ENCODE measurements at places on chromosomes 3 and 15. TPM values are rescaled to one million over a fixed set of nuclear protein-coding genes. Genes with fewer than 3 reads are reported as not detected.
A peak's percentile ranks its signal among the peaks of the same experiment; 100 is the strongest.

Gene GOLGA8S
- total RNA-seq = 0.05 TPM

DNA sequence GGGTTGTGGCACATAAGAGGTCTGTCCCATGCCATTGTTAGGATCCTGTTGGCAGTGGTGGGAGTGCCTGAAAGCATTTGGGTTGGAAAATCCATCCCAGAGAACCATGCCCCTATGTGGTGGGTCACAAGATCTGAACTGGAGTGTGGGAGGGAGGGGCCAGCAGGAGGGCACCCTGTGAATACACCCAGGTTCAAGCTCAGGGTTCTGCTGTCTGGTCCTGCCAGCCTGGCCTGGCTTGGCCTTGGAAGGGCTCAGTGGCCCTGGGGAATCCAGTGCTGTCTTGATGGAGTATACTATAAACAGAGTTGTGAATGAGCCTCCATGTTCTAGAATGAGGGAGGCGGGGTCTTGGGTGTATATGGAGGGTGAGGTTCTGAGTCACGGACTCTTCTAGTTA is 11.8 kb downstream of the ANKDD1A start:
- H3K36me3 ChIP-seq = no peaks in the 10 kb centered on the region
- H3K27me3 ChIP-seq = no peaks in the 10 kb centered on the region
- no peak overlapping the region for H3K27ac ChIP-seq
- H3K4me1 ChIP-seq = no peaks in the 10 kb centered on the region
- no peak overlapping the region for H3K4me3 ChIP-seq

DNA sequence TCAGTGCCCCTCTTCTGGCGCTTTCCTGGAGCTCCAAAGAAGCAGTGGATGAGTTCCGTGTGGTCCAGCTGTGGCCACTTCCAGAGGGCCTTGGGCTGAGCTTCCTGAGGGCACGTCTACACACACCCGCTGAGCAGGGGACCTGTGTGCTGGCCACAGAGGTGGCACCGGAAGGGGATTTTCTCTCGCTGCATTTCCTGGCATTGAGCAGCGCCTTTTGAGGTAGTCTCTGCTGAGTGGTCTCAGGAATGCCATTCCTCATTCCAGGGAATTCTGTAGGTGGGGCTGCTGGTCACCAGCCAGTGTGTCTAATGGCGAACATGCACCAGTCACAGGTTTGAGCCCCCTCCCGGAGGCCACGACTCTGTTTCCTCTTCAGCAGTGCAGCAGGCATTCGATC is 48.1 kb downstream of the AMOTL2 start:
- H3K4me3 ChIP-seq = no peak overlapping the region
- H3K27me3 ChIP-seq = no peaks in the 10 kb centered on the region
- H3K36me3 ChIP-seq = no peaks in the 10 kb centered on the region

Gene TUSC7
- total RNA-seq = not detected

DNA sequence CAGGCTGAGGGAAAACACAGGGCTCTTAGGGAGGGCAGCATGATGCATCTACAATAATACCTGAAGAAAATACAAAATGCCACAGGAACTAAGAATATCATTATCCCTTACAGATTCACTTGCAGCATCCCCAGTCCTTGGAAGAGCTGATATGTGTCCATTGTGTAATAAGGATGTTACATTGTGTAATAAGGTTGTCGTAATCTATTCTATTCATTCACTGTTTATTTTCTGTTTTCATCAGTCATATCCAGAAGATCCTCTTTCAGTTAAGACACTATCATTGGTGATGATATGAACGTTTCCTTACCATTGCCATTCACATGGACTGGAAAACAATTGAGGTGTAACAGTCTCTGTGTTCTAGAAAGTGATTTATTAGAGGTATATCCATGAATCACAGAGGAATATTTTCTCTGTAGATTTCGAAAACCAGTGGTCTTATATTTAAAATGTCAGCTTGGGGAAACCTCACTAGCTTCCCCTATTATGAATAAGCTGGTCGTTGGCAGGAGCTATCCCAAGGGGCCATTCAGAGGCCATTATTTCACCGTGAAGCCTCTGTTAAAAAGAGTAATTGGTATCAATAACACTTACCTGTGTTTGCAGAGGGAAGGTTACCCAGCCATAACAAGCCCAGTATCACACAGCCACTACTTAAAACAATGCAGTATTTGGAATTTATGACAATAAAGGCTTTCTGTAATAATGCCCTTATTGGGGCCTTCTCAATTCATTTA is 241.1 kb downstream of the ZNF385D start:
- no peak for DNase-seq
- no peak overlapping the region for H3K27ac ChIP-seq
- no peaks in the 10 kb centered on the region for H3K4me1 ChIP-seq
- no peak overlapping the region for H3K4me3 ChIP-seq

GRCh38 chr3:134527037-134527436 is 41.2 kb downstream of the CEP63 start:
- H3K27me3 ChIP-seq = no peaks in the 10 kb centered on the region

GRCh38 chr3:42735019-42735418 is 32.4 kb upstream of the HHATL start:
- peak; percentile 26 for DNase-seq
- no peak overlapping the region for H3K4me3 ChIP-seq
- H3K27me3 ChIP-seq = no peaks in the 10 kb centered on the region
- H3K27ac ChIP-seq = no peak overlapping the region

- H3K4me1 ChIP-seq = no peaks in the 10 kb centered on the region
- no peak overlapping the region for H3K4me3 ChIP-seq
- H3K36me3 ChIP-seq = peaks cover 7% of the 10 kb centered on the region
- no peak for DNase-seq
- H3K27me3 ChIP-seq = no peaks in the 10 kb centered on the region
These were observed 40.9 kb downstream of the NR1D2 start for GRCh38 chr3:23985747-23986544.

DNA sequence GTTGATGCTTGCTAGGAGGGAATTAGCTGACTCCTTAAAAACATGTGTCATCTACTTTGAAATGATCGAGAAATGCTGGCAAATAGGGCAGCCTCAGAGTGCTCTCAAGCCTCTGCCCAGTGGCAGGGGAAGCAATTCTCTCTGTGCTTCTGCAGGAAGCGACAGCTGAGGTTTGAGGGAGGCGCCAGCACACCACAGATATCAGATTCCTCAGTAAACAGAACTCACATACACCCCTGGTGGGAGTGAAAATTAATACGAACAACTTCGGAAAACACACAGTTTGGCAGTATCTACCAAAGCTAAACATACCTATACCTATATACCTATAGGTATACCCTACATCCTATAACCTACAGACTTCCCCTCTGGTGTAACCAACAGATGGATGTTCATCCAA is 61.3 kb downstream of the NSMCE3 start:
- H3K27me3 ChIP-seq = peaks cover 2% of the 10 kb centered on the region
- H3K4me3 ChIP-seq = no peak overlapping the region
- no peaks in the 10 kb centered on the region for H3K4me1 ChIP-seq
- no peaks in the 10 kb centered on the region for H3K36me3 ChIP-seq

Gene CX3CR1
- total RNA-seq = not detected

DNA sequence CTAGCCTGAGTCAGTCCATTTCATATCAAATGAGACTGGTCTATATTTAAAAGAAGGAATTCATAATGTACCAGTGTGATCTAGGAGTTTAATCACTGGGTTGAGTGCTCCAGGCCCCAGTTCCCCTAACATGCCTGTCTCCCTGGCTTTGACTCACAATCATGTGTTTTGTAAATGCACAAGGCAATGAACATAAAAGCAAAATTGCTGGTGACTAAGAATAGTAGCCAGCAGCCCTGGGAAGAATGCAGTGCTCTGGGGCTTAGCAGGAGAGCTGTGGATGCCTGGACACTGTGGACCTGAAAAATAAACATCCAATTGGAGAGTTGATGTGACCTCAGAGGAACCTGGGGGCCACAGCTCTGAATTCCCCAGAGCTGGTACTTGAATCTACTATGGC is 50.3 kb downstream of the SYNPR start:
- H3K4me1 ChIP-seq = no peaks in the 10 kb centered on the region
- no peaks in the 10 kb centered on the region for H3K27me3 ChIP-seq
- H3K27ac ChIP-seq = no peak overlapping the region
- H3K4me3 ChIP-seq = no peak overlapping the region
- H3K36me3 ChIP-seq = no peaks in the 10 kb centered on the region

Gene SNTN
- total RNA-seq = not detected

GRCh38 chr3:100540791-100541334 is 48.4 kb downstream of the TMEM45A start:
- no peak overlapping the region for H3K4me3 ChIP-seq
- no peaks in the 10 kb centered on the region for H3K36me3 ChIP-seq
- peaks cover 9% of the 10 kb centered on the region for H3K4me1 ChIP-seq
- no peak for DNase-seq
- H3K27me3 ChIP-seq = no peaks in the 10 kb centered on the region

DNA sequence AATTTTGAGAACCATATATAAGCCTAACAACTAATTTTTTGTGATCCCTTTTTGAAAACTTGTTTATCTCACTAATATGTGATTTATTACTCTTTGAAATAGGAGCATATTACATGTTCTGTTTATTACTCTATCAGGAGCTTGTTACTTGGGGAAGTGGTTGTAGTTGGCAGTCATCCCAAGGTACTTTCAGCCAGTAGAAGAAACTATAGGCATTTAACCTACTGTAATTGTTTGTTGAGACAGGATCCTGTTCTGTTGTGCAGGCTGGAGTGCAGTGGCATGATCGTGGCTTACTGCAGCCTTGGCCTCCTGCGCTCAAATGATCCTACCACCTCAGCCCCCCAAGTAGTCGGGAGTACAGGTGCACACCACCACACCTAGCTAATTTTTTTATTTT is 195.6 kb downstream of the TCF12 start:
- no peak overlapping the region for H3K27ac ChIP-seq
- no peak overlapping the region for H3K4me3 ChIP-seq
- no peaks in the 10 kb centered on the region for H3K27me3 ChIP-seq

GRCh38 chr15:92619145-92620101 is 36.2 kb downstream of the FAM174B start:
- H3K27ac ChIP-seq = no peak overlapping the region
- no peaks in the 10 kb centered on the region for H3K4me1 ChIP-seq

- no peaks in the 10 kb centered on the region for H3K36me3 ChIP-seq
- DNase-seq = no peak
- H3K27ac ChIP-seq = no peak overlapping the region
- H3K27me3 ChIP-seq = no peaks in the 10 kb centered on the region
- H3K4me1 ChIP-seq = no peaks in the 10 kb centered on the region
These were observed 640.4 kb upstream of the ARPP21 start for GRCh38 chr3:34998902-34999301.

DNA sequence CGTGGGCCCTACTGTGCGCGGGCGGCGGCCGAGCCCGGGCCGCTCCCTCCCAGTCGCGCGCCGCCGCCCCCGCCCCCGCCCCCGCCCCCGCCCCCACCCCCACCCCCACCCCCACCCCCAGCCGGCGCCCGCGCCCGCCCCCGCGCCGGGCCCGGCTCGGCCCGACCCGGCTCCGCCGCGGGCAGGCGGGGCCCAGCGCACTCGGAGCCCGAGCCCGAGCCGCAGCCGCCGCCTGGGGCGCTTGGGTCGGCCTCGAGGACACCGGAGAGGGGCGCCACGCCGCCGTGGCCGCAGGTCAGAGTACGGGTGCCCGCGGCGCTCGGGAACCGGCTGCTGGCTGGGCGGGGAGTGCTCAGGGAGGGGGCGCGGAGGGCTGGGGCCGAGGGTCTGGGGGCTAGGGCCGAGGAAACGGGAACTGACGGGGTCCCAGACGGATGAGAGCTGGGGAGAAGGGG is 1.1 kb upstream of the PPARG start:
- DNase-seq = no peak
- 0 out of 2 replicates have a peak, but pooled peaks cover 6% of the 10 kb centered on the region for H3K4me1 ChIP-seq
- peaks cover 41% of the 10 kb centered on the region for H3K27me3 ChIP-seq
- no peak overlapping the region for H3K27ac ChIP-seq

GRCh38 chr3:143586576-143586975 is 261.7 kb downstream of the SLC9A9 start:
- no peaks in the 10 kb centered on the region for H3K4me1 ChIP-seq
- H3K27ac ChIP-seq = no peak overlapping the region
- no peak for DNase-seq

Gene MOBP
- not detected for total RNA-seq

DNA sequence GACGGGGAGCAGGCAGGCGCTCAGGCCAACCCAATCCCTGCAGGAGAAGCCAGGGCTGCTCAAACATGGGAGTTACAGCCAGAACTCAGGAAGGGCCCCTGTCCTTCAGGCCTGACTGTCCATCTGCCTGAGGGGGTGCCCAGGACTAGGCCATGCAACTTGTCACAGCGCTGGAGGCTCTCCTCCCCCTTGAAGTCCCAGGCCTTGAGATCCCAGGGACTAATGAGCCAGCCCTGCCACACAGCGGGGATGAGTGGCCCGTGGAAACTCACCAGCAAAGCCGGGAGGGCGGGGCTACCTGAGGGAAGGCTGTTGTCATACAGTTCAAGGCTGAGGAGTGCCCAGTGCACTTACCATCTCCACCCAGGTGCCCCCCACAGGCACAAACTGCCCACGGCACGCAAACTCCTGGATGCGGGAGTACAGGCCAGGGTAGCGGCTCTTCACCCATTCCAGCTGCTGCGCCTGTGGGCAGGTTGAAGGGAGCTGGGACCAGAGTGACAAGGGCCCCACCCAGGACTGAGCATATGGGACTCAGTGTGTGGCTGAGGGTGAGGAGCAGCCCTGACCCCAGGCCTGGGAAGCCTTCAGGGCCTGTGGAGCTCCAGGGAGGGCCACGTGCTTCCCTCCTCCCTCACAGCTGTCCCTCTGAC is 6.3 kb downstream of the MAN2C1 start:
- H3K27ac ChIP-seq = no peak overlapping the region
- no peak for DNase-seq
- H3K4me1 ChIP-seq = peaks cover 2% of the 10 kb centered on the region
- no peak overlapping the region for H3K4me3 ChIP-seq
- H3K36me3 ChIP-seq = peaks cover 85% of the 10 kb centered on the region

- peaks cover 31% of the 10 kb centered on the region for H3K4me1 ChIP-seq
- no peaks in the 10 kb centered on the region for H3K36me3 ChIP-seq
- H3K4me3 ChIP-seq = no peak overlapping the region
- H3K27ac ChIP-seq = no peak overlapping the region
These were observed 106.8 kb upstream of the SLC7A14 start for GRCh38 chr3:170692720-170693119.

DNA sequence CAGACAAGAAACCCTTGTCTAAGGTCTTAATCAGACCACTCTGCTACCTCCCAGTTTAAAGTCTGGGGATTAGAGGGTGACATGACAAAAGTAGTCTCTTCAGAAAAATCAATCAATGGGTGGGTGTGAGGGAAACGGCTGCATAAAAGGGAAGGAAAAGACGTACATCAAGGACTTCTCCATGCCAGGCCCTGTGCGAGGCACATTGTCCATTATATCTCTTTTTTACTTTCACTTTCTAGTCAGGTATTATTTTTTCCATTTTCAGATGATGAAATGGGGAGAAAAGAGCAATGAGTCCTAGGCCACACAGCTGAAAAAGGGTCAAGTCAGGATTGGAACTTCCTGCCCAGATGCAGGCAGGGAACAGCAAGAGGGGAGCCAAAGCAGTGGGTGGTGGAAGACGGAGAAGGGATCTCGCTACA is 4.6 kb upstream of the CX3CR1 start:
- H3K36me3 ChIP-seq = no peaks in the 10 kb centered on the region
- no peaks in the 10 kb centered on the region for H3K4me1 ChIP-seq
- no peak overlapping the region for H3K27ac ChIP-seq
- DNase-seq = no peak
- H3K4me3 ChIP-seq = no peak overlapping the region
- no peaks in the 10 kb centered on the region for H3K27me3 ChIP-seq

Gene TP63
- not detected for total RNA-seq
